Temporal lobe (tissue), 4 donors: ENCODE measurements at places on chromosomes 2 and 18. TPM values are rescaled to one million over a fixed set of nuclear protein-coding genes. Genes with fewer than 3 reads are reported as not detected.

The TCF7L1 gene
- total RNA-seq = 0.98 TPM

The NT5C1B gene
- total RNA-seq = not detected

The PTPRM gene
- total RNA-seq = 36.9 TPM

The CTLA4 gene
- not detected for total RNA-seq

The NPHP1 gene
- 3.0 TPM for total RNA-seq

The STAT4 gene
- total RNA-seq = 3.0 TPM

The UGT1A4 gene
- total RNA-seq = not detected
